ENCODE measurements at places on chromosomes 13 and 19.

- DNase-seq = peak; percentile 24
Observed at GRCh38 chr19:18594096-18594823, 5.7 kb downstream of the REX1BD start.

DNA sequence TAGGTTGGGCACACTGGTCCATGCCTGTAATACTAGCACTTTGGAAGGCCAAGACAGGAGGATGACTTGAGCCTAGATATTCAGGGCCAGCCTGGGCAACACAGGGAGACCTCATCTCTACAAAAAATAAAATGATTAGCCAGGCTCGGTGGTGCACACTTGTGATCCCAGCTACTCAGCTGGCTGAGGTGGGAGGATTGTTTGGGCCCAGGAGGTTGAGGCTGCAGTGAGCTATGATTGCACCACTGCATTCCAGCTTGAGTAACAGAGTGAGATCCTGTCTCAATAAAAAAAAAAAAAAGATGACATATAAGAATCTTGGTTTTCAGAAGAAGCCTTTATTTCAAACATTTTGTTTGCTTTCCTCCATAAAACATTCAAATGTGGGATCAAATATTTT lies 178.0 kb downstream of the LIG4 start:
- no peak for DNase-seq

DNA sequence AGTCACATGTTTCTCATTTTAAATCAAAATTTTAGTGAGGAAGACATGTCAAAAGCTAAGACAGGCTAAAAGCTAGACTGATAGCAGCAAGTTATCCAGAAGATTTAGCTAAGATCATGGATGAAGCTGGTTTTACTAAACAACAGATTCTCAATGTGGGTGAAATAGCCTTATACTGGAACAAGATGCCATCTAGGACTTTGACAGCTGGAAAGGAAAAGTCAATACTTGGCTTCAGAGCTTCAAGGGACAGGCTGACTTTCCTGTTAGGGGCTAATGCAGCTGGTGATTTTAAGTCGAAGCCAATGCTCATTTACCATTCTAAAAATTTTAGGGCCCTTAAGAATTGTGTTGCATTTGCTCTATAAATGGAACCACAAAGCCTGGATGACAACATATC lies 455.3 kb upstream of the SLC10A2 start:
- no peak for DNase-seq

GRCh38 chr13:98651744-98652143 lies 74.8 kb upstream of the STK24 start:
- no peak for DNase-seq

- no peak for DNase-seq
Observed at GRCh38 chr13:42973581-42973980, 18.5 kb downstream of the EPSTI1 start.

- DNase-seq = no peak
Observed at GRCh38 chr19:33659835-33660234, 38.1 kb downstream of the CHST8 start.

GRCh38 chr19:3785938-3786824 lies at the start of gene MATK:
TSS of gene MATK (minus strand) at chr19:3786381. CDS start at chr19:3785135, 1,246 bp downstream.
- no peak for DNase-seq

DNA sequence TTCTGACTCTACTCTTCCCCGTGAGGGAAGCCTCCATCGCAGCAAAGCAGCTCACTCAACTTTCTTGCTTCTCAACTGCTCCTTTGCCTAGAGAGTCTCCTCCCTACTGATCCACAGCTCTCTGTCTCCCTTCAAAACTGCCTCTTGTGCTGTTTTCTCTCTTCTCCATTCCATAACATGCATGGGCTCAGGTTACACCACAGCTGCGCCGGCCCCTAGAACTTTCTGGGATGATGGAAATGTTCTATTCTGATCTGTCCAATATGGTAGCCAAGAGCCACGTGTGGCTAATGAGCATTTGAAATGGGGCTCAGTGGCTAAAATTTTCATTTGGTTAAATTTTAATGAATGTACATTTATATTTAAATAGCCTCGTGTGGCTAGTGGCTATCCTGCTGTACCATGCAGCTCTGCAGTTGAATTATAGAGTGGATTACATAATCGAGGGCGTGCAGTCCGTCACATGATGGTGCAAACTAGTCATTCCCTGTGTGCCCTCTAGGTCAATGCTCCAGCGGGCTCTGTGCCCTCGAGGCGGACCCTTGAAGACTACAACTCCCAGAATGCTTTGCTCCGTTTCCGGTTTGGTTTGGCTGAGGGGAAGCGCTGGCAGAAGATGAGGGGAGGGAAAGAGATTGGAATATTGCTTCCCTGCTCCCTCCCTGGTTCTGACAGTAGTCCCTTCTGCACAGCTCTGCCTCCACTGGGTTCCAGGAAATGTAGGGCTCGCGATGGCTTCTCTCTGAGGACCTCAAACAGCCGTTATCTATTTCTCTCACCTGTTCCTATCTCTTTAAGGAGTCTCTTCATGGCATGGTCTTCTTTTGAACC lies 109.8 kb downstream of the CACNA1A start:
- no peak for DNase-seq
